Epithelial cell of proximal tubule (primary cell): ENCODE measurements at places on chromosomes 12 and 14. TPM values are rescaled to one million over a fixed set of nuclear protein-coding genes. Genes with fewer than 3 reads are reported as not detected.

Gene MANSC1
- total RNA-seq, result 10.1 and 10.6 TPM in 2 replicates

Gene BDKRB1
- total RNA-seq, result 0.40 TPM in 1 of 2 replicates, not detected in the other

Gene ASPG
- not detected in 2 replicates for total RNA-seq

Gene PZP
- not detected in 2 replicates for total RNA-seq

Gene SELPLG
- 0.46 and 1.0 TPM in 2 replicates for total RNA-seq

Gene OTOGL
- not detected in 2 replicates for total RNA-seq

Gene SIRT4
- 0.35 and 1.2 TPM in 2 replicates for total RNA-seq

Gene KCNJ8
- 0.06 TPM in 1 of 2 replicates, not detected in the other for total RNA-seq

Gene SMARCC2
- total RNA-seq, result 34.9 and 43.9 TPM in 2 replicates
